ENCODE measurements at places on chromosomes 2 and 18. TPM values are rescaled to one million over a fixed set of nuclear protein-coding genes. Genes with fewer than 3 reads are reported as not detected.

GRCh38 chr2:36438449-36438977 is 82.9 kb downstream of the CRIM1 start:
- DNase-seq = no peak

The SCYGR7 gene
- total RNA-seq = not detected

- no peak for DNase-seq
Measured at GRCh38 chr18:46379323-46379950, 275.3 kb downstream of the HAUS1 start.

- DNase-seq = no peak
Measured at GRCh38 chr2:237062585-237062984, 23.1 kb upstream of the COPS8 start.

GRCh38 chr2:197108758-197109157 is 182.3 kb upstream of the PGAP1 start:
- DNase-seq = peak; percentile 73

DNA sequence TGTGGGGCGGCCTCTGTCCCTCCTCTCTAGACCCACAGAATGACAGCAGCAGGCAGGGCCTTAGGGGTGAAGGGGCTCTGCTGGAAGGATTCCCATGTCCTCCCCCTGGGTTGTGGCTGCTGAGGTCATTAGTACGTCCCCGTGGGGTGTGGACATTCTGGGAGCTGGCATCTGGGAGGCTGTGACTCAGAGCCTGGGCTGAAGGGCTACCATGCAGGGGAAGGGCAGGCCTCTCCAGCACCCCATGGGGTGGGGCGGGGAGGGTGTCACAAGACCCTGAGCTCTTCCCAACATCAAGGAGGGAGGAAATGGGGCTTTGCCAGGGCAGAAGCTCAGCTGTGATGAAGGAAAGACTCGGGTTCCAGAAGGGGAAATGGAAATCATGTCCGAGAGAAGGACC is 105.8 kb upstream of the SMAD2 start:
- DNase-seq = peak; percentile 16

DNA sequence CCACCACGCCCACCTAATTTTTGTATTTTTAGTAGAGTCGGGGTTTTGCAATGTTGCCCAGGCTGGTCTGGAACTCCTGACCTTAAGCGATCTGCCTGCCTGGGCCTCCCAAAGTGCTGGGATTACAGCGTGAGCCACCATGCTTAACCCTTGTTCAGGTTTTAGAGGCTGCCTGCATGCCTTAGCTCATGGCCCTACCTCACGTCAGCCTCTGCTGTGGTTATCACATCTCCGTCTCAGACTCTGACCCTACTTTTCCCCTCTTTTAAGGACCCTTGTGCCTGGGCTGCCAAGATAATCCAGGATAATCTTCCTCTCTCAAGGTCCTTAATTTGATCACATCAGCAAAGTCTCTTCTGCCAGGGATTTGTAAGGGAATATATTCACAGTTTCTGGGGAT is 98.2 kb upstream of the PMAIP1 start:
- no peak for DNase-seq

- DNase-seq = no peak
Measured at GRCh38 chr18:7885865-7886264, 318.7 kb downstream of the PTPRM start.

The PSTPIP2 gene
- 1.8 TPM for total RNA-seq

DNA sequence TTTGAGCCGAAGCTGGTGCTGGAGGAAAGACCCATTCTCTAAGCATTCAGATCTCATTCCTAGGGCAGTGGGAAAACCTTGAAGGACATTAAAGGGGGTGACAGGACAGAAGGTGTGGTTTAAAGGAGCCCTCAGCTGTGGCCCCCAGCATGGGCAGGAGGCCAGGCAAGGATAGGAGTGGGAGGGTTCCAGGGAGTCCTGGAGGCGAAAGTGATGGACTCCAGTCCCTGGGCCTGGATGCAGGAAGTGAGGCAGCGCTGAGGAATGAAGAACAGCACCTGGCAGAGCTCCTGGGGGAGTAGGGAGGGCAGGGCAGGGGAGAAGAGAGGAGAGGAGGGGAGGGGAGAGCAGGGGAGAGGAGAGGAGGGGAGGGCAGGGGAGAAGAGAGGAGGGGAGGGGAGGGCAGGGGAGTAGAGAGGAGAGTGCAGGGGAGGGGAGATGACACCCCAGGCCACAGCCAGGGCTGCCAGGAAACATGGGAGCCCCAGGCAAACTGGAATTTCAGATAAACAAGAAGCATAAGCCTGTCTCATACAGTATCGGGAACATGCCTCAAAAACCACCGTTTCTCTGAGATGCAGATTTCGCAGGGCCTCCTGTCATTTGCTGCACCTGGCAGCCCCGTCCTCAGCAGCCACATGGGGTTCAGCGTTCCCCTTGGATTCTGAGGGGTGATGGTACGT is 5.7 kb downstream of the RAMP1 start:
- peak; percentile 89 for DNase-seq

GRCh38 chr2:176779917-176780316 is 432.7 kb upstream of the HNRNPA3 start:
- no peak for DNase-seq

DNA sequence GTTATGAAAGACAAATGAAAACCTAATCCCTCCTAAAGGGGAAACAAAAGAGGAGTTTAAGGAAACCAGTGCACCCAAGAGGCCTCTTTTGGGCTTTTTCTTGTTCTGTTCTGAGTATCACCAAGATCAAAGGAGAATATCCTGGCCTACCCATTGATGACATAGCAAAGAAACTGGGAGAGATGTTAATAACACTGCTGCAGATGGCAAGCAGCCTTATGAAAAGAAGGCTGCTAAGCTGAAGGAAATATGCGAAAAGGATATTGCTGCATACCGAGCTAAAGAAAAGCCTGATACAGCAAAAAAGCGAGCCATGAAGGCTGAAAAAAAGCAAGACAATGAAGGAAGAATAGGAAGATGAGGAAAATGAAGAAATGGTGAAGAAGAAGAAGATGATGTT is 23.6 kb upstream of the STAT4 start:
- DNase-seq = no peak

DNA sequence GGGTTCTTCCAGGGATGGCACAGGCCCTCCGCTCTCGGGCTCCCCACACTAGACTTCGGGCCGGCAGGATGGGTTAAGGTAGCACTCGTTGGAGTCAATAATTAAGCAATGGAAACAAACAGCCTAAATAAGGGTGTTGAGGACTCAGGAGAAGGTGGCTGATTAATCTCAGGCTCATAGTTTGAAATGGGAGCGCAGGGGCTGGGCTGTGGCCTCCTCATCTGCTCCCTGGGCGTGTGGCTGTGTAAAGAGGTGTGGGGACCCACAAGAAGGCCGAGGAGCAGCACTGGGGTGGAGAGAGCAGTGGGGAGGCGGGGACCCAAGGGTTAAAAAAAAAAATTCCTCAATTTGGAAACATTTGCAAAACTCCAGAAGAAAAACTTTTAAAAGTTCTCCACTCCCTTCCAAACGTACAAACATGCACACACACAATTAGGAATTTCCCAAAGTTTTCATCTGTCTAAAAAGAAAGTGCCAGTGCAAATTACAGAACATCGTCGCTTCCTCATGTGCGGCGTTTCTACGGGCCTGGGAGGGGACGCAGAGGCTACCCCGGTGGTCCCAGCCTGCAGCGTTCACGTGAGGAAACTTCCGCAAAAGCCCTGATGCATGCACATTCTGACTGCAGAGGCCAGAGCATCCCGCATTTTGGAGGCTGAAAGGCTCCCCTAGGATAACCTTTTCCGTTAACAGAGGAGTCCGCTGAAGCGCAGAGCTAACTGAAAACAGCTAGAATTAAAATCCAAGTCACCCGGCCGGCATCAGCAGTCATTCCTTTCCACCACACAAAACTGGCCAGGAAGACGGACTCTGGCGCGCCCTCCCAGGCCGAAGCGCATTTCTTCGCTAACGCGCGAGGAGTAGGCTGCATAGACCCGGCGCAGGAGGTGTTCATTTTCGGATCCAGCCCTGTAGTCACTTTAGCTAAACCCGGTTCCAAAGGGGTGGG is 1.0 kb upstream of the TUBB6 start:
- peak; percentile 78 for DNase-seq

The PAIP2B gene
- total RNA-seq = 3.6 TPM

The CHST9 gene
- not detected for total RNA-seq

The CD8B gene
- total RNA-seq = 0.55 TPM

GRCh38 chr18:59238385-59238784 is 18.4 kb downstream of the GRP start:
- DNase-seq = no peak
